ENCODE measurements at places on chromosomes 4 and X. TPM values are rescaled to one million over a fixed set of nuclear protein-coding genes. Genes with fewer than 3 reads are reported as not detected.

The CENPVL1 gene
- not detected for total RNA-seq

The TMSB15B gene
- 1.8 TPM for total RNA-seq

The SORBS2 gene
- total RNA-seq, result 6.6 TPM

The ARX gene
- not detected for total RNA-seq

The FABP2 gene
- not detected for total RNA-seq

The RIPPLY1 gene
- total RNA-seq, result not detected

The TRIM61 gene
- 4.6 TPM for total RNA-seq

The ANK2 gene
- total RNA-seq, result 37.6 TPM

The NLGN3 gene
- 1.6 TPM for total RNA-seq

The PPARGC1A gene
- total RNA-seq, result 2.3 TPM

The RHOH gene
- not detected for total RNA-seq

The RAB41 gene
- not detected for total RNA-seq

The NPY2R gene
- 7.3 TPM for total RNA-seq

The HS3ST1 gene
- 0.12 TPM for total RNA-seq

The SPATA4 gene
- not detected for total RNA-seq

The FRMPD3 gene
- 0.12 TPM for total RNA-seq
